Stimulated activated CD4-positive, alpha-beta T cell treated with anti-CD3 and anti-CD28 coated beads, TNF-alpha, amount 100 ng/mL, for 24 hours (primary cell): ENCODE measurements at places on chromosomes 3 and 15.

- DNase-seq, result no peak
These were observed 249.0 kb downstream of the NFKBIZ start for GRCh38 chr3:102098130-102098885.

DNA sequence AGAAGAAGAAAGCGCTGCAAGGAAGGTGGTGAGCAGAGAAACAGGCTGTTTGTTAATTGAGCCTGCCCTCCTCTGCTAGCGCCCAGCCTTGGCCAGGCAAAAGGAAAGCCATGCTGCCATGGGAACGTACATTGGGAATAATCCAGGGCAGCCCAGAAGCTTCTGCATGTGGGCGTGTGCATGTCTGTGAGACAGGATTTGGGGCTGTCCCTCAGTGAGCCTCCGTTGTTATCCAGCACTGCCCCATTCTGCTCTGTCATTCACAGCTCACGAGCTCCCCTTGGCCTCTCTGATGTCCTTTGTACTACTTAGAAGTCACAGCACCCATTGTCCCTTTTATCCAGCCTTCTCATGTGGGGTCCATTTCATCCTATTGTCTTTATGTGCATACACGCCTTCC is 239.1 kb upstream of the ROPN1 start:
- DNase-seq, result no peak

- no peak for DNase-seq
These were observed 625.7 kb upstream of the LMCD1 start for GRCh38 chr3:7875925-7876324.

DNA sequence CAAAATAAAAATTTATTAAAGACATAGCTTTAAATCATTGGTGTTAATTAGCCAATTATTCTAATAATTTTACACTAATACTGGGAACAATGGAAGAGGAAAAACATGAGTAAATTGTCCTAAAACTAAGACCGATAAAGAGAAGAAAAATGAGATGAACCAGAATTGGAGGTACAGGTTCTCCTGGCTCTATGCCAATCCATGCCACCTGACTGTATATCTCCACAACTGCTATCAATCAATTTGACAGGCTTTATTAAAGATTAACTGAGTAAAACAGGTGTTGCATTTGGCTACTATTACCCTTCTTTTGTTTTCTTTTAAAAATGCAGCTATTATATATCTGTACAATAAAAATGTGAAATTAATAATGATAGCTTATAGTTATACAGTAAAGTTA is 850.0 kb downstream of the CADM2 start:
- no peak for DNase-seq

DNA sequence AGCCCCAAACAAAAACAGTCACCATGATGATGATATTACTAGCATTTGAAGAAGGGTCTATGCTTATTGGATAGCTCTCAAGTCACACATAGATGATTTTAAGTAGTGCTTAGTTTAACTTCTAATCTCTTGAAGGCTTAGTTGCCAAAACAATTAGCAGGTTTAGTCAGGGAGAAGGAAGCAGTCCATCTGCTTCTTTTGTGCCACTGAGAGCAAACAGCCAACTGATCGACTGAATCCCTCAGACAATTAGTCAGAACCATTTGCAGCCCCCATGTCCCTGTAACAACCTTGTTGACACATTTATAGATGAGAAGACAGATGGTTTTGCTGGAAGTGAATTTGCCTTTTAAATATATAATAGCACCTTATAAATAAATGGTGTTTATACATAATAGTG is 585.1 kb upstream of the SUCLG2 start:
- DNase-seq, result no peak

DNA sequence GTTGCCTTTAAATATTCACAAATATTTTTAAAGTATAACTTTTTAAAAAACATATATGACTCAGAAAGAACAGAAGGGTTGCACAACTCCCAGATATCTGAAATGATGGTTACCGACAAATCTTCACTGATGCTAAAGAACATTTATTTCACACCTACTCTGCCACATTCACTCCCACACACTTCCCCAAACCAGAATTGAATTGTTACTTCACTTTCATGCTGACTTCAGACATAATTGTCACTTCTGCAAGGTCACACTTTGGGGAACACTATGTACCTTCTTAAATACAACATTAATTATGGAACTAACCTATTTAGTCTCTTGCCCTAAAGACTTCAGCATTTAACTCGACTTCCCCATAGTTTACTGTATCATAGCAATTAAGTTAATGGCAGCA is 795.1 kb downstream of the FHIT start:
- no peak for DNase-seq

DNA sequence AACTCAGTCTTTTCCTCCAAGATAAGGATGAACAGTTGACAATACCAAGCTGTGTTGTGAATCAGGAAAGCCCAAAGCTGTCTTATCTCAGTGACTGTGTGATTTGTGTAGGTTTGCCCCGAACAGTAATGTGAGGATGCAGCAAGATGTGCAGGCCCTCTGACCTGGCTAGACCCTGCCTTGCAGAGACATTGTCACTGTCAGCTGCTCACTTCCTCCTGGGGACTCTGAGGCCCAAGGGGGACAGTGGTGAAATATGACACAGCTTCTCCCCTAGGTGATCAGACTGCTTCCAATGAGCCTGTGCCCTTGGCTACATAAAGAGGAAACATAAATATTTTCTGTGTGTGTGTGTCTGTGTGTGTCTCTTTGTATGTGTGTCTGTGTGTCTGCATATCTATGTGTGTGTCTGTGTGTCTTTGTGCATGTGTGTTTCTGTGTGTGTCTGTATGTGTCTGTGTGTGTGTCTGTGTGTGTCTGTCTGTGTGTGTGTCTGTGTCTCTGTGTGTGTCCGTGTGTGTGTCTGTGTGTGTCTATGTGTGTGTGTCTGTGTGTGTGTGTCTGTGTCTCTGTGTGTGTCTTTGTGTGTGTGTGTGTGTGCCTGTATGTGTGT is 21.7 kb downstream of the LRRK1 start:
- DNase-seq, result no peak

DNA sequence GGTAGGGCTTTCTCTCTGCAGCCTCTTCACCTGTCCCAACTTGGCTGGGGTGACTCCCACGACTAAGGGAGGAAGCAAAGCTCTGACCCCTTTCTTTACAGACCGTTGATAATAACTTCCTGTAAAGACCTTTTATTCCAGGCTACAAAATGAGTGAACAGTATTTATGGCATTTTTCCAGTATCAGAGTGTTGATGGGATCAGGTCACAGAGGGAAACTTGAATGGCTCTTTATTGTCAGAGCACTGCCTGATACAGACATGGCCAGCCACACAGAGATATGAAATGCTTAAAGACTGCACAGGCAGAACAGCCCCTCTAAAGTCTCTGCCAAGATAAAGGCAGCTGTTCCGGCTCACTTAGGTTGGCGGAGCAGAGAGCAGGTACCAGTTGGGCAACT is 1033.9 kb upstream of the NR2F2 start:
- no peak for DNase-seq
